GM23338 (cell line): ENCODE measurements at places on chromosomes 1 and 21.

DNA sequence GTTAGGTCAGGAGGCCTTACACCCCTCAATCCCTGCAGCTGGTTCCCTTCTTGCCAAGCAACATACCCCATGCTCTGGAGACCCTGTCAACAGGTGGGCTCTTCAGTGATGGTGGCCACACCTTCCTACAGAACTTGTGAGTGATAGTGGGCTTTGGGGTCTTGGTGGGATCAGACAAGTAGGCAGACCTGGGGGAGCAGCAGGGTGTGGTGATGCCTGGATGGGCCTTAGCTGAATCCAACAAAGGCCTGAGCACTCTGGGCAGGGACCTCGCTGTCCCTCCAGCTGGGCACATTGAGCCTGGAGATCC is 14.9 kb downstream of the FAAH start:
- no peak for DNase-seq

- no peak for DNase-seq
Observed at GRCh38 chr1:201475915-201476669, 7.1 kb upstream of the PHLDA3 start.

- peak; percentile 97 for DNase-seq
Observed at GRCh38 chr1:159900086-159900680, at the start of gene CFAP45. Gene CFAP45, minus strand, starts transcription at chr1:159900165. Its CDS starts 67 bp downstream, at chr1:159900098.

DNA sequence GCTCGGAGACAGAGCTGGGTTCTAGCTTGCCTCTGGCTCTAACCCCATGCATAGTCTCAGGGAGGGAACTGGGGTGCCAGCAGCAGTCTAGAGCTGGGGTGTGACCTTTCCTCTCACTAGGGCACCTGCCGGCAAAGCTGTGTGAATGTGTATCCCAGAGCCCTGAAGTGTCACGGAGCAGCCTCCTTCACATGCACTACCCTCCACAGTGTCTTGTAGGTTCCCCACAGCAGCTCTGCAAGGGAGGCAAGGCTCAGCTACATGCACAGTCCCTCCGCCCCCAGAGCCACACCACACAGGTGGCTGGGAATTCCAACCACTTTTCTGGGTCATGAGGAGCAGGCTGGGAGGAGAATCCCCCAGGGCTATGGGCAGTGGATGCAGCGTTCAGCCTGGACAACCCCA is 7.7 kb upstream of the HPCA start:
- no peak for DNase-seq

DNA sequence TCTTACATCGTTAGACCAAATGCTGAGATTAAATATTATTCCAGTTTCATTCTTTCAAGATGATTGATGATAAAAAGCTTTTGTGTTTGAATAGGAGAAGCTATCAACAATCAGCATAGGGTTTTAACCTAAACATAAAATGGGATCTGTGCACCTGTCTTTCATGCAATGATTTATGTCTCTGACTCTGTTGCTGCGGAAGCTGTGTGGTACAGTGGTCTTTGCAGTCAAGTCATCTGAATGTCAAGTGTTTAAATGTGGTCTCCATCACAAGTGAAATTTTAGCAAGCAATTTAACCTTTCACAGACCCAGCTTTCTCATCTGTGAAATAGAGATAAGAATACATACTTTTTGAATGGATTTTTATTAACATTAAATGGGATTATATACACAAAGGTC is 107.2 kb downstream of the PLPPR5 start:
- DNase-seq, result no peak

- no peak for DNase-seq
Observed at GRCh38 chr1:59132295-59132694, 164.6 kb upstream of the FGGY start.

- peak; percentile 95 for DNase-seq
Observed at GRCh38 chr1:156892190-156893047, 1.1 kb upstream of the PEAR1 start.

GRCh38 chr1:213326281-213327016 is 275.4 kb downstream of the RPS6KC1 start:
- no peak for DNase-seq

DNA sequence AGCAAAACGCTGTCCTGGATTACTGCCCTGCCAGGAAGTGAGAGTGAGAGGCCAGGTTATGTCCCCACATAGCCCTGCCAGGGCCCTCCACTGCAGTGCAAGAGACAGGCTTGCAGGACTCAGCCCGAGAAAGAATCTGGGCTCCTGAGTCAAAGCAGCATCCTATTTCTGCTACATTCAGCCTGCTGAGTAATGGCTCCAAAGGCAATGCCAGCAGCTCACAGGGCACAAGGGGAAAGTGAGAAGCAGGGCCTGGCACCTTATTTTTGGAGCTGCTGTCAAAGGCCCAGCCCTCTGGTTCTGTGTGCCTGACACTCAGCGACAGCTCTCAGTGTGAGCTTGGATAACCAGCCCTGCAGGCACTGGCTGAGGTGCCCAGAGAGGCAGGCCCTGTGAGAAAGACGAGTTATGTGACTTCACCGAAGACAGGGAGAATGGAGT is 83.9 kb downstream of the DTL start:
- no peak for DNase-seq
